Chondrocyte (in vitro differentiated cells): ENCODE measurements at places on chromosomes 7 and 10. TPM values are rescaled to one million over a fixed set of nuclear protein-coding genes. Genes with fewer than 3 reads are reported as not detected.

Gene KNDC1
- 0.24 to 0.72 TPM (median 0.55 TPM) in 3 replicates for total RNA-seq

Gene YWHAG
- 195 to 208 TPM (median 205 TPM) in 3 replicates for total RNA-seq

Gene NKX1-2
- not detected in 3 replicates for total RNA-seq

Gene SEMA3E
- total RNA-seq: 3.7 to 10.1 TPM (median 5.1 TPM) in 3 replicates

GRCh38 chr7:36794689-36795088 is 70.4 kb upstream of the AOAH start:
- peaks cover 2% of the 10 kb centered on the region for H3K27me3 ChIP-seq
- H3K36me3 ChIP-seq: peaks cover 2% of the 10 kb centered on the region
- no peak overlapping the region for H3K27ac ChIP-seq
- no peak overlapping the region for H3K4me3 ChIP-seq

DNA sequence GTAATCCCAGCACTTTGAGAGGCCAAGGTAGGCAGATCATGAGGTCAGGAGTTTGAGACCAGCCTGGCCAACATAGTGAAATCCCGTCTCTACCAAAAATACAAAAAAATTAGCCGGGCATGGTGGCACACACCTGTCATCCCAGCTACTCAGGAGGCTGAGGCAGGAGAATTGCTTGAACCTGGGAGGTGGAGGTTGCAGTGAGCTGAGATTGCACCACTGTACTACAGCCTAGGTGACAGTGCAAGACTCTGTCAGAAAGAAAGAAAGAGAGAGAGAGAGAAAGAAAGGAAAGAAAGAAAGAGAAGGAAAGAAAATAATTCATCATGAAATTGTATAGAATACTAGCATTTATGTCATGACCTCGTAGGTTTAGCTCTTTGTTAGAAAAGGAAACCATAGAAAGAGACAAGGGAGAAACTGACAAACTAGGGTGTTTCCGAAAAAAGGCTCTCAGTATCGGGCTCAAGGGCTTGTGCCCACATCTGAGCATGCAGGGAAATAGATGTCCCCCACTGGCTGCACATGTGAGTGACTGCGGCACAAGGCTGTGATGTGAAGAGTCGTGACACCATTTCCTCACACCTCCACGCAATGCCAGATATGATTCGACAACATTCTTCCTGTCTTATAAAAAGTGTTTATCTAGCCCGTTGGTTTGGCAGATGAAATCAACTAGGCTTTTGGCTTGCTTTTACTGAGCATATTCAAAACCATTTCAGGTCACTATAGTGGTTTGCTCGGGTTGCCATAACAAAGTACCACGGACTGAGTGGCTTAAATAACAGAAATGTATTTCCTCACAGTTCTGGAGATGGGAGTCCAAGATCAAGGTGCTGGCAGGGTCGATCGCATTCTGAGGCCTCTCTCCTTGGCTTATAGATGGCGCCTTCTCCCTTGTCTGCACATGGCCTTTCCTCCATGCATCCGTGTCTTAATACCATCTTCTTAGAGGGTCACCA is 2.0 kb downstream of the SRGN start:
- no peaks in the 10 kb centered on the region for H3K27me3 ChIP-seq
- H3K36me3 ChIP-seq: no peaks in the 10 kb centered on the region
- no peak overlapping the region for H3K27ac ChIP-seq

DNA sequence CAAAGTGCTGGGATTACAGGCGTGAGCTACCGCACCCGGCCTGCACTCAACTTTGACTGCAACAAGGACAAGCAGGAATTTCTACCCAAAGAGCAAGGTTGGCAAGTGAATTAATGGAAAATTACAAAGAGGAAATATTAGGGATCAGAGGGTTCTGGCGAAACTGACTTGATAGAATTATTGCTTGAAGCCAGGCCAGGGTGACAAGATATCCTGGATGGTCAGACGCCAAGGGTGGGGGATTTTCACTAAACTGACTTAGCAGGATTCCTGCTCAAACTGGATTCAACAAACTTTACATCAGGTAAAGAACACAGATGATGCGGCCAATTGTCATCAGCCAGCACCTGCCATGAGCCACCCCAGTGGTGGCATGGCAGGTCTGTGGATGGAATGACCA is 603.6 kb upstream of the MGMT start:
- no peaks in the 10 kb centered on the region for H3K27me3 ChIP-seq
- H3K36me3 ChIP-seq: no peaks in the 10 kb centered on the region
- no peaks in the 10 kb centered on the region for H3K4me1 ChIP-seq
- H3K27ac ChIP-seq: no peak overlapping the region
- H3K4me3 ChIP-seq: no peak overlapping the region
- no peak for DNase-seq
